ENCODE measurements at places on chromosomes 6 and 20.

DNA sequence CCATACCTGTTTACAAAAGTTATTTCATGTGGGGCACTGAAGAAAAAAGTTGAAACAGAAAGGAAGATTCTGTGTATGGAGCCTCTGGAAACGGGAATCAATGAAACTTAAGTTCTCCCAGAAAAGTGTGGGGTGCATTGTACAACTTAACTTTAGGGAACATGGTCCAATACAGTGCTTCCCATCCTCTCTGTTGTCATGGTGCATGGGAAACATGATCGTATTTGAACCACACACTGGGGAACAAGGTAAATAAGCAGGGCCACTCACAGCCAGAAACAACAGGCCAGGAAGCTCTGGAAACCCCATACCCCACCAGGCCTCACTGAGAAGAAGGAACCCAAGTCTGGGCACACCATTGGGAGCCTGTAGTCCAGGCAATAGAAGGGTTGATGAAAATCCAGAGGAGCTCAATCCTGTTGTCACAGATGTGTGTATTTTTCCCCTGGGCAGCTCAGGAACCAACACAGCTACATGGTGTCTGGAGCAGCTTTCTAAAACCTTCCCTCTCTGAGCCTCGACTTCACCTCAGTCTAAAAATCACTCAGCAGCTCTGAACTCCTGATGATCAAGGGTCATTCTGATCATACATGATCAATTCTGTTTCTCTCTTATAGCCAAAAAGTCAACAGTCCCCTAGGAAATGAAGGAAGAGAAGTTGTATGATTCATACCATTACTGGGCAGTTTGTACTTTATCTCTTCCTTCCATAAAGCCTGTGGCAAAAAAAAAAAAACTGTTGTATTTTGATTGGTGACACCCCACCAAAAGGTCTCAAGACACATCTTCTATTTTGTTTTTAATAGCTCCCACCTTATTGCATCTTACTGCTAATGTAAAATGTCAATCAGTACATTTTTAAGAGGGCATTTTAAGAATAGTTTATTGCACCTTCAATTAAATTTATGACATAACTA lies 198.5 kb upstream of the TAB2 start:
- no peak for DNase-seq

DNA sequence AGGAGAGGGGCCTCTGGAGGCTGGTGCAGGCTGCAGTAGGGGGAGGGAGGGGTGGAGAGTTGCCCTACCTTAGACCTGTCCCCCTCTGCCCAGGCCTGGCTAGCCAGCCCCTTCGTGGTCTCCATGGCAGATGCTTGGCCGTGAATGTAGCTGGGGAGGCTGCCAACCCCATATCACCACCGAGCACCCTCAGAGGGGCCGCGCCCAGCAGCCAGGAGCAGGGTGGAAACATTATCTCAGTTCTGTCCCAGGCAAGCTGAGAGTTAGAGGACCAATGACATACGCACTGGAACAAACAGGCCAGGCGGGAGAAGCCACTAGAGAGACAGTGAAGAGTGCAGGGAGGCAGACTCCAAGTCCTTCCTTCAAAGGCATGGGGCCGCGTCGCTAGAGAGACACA lies 66.5 kb downstream of the LRFN2 start:
- no peak for DNase-seq

DNA sequence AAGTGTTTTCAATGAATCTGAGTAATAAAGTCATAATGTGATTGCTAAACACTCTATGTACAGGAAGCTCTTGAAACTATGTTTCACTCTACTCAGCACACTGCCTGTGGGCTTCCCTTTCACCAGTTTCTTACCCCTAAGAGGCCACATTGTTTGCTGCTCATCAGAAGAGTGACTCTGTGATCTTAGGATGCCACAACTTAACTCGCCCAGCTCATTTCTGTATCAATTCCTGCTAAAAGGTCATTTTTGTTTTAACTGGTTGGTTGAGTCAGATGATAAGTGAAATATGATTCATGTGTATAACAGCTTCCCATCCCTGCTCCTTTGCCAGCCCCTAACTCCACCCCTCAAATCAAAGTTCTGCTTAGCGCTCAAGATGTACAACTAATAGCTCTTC lies 9.8 kb upstream of the NDUFAF4 start:
- no peak for DNase-seq

DNA sequence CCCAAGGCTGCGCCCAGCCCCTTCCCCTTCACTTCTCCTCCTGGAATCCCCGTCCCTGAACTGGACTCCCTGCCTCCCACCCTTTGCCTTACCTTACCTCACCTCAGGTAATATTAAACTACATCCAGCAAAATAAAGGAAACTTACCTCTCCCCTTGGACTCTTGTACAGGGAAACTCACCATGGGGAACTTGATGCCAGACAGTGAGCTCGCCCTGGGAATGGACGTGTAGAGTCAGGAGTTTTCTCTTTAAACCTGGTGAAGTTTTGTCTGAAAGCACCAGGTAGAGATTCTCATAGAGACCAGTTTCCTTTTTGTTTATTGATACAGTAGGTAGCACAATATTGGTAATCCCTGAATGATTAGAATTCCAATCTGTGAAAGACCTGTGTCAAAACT lies 544 bp upstream of the HLA-C start:
- no peak for DNase-seq

DNA sequence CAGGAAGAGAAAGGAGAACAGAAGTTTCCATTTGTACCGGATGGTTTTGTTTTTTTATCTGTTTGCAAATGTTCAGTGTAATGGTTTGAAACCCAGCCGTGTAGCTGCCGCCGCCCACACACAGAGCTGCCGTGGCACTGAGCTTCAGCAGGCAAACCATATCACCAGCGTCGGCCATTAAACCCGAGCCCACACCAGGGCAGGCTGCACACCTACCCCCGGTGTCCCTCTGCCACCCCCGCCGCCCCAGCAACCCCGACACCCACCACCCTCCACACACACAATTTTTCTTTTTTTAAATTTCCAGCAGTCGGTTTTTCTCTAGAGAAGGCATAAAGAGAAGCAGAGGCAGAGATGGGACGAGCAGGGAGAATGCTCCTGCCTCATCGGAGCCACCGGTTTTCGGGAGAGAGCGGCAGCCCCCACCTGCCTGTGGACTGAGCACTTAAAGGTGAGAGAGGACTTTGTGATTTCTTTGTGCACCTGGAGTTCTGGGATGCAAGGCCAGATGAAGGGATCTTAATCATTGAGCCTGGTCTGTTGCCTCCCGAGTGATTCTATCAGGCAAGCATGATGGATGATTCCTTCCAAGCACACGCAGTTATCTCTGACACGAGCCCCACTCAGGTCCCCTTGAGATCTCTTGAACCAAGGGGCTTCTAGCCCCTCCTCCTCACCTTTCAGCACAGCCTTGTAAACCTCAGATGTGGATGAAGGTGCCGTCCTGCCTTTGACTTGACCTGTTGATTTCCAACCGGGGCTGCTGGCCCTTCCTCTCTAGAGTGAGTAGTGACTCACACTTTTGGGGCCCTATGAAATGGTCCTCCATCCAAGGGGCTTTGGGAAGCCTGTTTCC lies 17.5 kb upstream of the ZNF831 start:
- no peak for DNase-seq

- DNase-seq = no peak
Measured at GRCh38 chr6:9295644-9296043, 860.3 kb upstream of the SLC35B3 start.

DNA sequence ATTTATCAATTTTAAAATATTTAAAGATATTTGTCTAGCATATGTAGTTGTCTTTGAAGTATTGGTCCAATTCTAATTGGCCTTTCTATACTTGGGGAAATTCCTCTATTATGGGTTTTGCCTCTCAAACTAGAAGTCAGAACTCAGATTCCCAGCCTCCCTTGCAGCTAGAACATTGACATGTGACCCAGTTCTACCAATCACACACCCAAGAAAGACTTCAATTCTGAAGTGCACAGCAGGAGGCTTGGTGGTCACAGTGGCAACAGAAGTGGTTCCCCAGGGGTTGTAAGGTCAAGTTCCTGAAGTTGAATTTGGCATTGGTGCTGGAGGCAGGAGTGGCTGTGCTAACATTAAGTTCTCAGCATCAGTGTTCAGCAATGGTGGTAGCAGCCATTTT lies 14.8 kb upstream of the FKBP5 start:
- DNase-seq = no peak

DNA sequence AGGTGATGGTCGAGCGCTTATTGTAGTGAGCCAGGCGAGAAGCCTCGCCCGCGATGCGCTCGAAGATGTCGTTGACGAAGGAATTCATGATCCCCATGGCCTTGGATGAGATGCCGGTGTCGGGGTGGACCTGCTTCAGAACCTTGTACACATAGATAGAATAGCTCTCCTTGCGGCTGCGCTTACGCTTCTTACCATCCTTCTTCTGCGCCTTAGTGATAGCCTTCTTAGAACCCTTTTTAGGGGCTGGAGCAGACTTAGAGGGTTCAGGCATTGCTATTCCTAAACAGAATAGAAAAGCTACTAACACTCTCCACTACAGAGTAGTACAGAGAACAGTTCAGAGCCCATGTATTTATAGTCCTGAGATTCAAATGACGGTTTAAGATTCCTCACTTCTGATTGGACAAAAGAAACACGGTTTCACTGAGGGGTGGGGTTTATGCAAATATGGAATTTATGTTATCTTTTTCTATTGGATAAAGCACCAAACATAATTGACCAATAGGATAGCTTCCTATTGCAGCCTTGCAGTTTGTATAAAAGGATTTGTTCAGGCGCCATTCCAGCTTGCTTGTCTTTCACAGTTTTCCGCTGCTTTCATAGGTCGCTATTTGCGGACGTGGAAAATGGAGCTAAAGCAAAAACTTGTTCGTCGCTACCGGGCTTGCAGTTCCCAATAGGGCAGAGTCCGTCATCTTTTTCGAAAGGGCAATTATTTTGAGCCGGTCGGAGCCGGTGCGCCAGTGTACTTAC lies 43.7 kb upstream of the HFE start:
- no peak for DNase-seq

DNA sequence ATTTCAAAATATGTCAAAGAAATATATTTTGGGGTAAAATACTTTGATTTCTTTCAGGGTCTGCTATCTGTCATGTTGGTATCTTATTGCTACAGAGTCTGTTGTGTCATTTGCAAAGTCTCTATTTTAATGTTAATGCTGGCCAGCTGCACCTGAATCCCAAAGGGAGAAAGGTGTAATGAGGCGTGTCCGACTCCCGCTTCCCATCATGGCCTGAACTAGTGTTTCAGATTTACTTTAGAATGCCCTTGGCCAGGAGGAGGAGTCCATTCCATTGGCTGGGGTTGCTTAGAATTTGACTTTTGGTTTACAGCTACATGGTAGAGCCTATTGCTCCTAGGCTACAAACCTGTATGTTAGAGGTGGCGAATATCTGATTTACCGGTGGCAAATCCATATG lies 69.3 kb downstream of the FAM50B start:
- DNase-seq = no peak

Data from stimulated activated CD4-positive, alpha-beta T cell treated with anti-CD3 and anti-CD28 coated beads, TNF-alpha, amount 100 ng/mL, for 24 hours (primary cell).